ENCODE measurements at places on chromosomes 2 and 18.

DNA sequence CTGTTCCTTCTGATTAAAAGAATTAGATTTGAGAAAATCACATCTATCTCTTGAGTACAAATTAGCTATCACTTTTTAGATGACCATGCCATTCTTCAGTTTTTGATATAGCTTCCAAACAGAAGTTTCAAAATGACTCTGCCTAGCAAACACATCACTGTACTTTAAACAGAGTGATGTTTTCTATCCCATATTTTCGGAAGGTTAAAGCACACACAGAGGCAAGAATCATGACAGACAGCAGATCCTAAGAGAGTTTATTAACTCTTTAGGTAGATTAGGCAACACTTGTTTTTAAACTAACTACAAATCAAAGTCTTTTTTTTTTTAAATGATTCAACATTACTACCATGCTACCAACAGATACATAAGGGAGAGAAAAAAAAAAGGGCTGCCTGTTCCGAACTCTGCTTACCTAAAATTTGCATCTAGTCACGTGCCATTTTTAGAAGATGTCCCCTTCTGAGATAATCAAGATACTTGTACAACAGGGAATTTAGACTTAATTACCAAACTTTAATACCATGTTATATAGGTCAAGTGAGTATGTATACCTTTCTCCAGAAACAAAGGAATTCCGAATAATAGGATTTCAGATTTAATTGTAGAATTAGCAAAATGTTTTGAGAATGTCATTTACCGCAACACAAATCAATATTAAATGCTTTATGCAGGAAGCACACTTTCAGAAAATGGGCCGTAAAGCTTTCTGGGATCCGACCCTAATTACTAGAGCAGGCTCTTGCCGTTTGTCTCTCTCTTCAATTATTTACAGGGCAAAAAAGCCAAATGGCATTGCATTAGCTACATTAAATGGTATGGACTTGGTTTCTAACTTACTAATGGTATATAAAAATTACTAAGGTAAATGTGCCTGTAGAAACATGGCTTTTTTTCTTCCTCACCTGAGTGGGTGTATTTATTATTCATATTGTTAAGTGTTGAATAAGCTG, 2.6 kb downstream of the RBMS1 start:
- no peak for DNase-seq

GRCh38 chr18:39737869-39738268, 2172.3 kb upstream of the CELF4 start:
- DNase-seq: no peak

- DNase-seq: no peak
Measured at GRCh38 chr18:56716692-56717146, 65.6 kb downstream of the WDR7 start.

DNA sequence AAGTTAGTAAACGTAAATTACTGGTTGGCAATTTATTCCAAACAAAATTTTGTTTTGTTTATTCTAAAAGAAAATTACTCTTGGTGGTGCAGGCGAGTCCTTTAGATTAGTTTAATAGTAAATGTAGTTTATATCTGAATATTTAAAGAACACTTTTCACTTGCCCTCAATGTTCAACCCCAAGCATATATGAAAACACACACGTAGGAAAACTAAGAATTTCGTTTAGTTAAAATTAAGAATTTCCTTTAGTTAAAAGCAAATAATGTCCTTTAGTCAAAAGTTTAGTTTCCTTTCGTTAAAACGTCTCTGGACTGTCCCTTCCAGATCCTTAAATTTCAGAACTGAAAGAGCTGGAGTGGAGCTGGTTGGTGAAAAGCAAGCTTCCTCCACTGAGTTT, 19.1 kb upstream of the CYTIP start:
- no peak for DNase-seq

DNA sequence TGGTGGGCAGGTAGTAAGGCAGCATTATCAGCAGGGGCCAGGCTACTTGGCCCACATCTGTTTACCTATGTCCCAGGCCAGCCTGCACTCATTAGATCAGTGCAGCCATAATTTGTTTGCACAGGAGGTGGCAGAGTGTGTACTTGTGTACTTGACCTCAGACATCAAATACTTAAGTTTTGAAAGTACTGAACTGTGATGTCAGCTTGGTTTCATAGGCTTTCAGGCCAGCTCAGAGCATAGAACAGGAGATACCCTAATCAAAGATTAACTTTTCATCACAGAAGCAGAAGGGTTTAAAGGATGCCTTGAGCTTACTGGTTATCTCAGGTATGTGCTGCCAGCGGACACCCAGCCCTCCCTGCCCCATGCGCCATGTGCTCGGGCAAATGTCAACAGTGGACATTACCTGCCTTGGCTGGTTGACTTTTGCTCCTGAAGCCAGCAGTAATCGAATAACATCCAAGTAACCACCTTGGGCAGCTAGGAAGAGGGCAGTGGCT, 33.2 kb downstream of the ANKRD29 start:
- no peak for DNase-seq

DNA sequence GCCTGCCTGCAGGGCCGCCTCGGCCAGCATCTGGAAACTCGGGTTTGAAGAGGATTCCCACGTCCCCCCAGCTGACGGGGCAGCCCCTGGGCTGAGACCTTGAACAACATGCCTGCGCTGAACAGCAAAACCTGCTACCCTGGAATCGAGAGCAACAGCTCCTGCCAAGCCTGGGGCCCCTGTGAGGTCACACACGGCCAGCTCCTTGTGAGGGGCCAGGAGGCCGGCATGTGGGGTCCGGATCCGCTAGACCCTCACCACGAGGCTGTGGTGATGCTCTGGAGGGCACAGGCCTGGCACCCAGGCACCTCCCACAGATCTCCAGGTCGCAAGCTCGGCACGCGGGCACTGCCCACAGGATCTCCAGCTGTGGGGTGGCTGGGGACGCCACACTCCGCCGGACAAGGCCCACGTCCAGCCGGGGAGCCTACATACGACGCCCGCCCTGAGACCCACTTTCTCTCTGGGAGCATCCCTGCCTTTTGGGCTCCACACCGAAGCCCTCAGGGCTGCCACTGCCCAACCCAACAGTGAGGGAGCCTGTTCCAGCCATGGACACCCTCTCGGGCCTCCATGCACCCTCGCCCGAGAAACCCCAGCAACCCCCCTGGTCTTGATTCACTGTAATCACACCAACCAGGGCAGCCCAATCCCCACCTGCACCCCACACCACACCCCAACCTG, 34.1 kb downstream of the SLC66A2 start:
- DNase-seq: no peak

- DNase-seq: no peak
Measured at GRCh38 chr2:62526531-62527381, 20.8 kb upstream of the TMEM17 start.

DNA sequence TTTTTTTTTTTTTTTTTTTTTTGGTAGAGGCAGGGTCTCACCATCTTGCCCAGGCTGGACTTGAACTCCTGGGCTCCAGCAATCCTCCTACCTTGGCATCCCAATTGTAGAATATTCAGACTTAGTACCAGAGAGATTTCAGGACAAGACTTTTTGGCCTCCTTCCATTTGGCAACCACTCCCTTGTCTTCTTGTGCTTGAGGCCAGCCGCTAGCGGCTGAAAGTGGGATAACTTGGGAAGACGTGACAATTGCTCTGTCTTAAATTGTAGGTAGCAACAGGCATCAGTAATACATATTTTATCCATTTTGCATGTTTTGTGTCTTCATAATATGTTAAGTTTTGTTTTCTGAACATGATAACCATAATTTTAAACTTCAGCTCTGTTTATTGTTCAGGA, 53.3 kb upstream of the TTN start:
- no peak for DNase-seq

DNA sequence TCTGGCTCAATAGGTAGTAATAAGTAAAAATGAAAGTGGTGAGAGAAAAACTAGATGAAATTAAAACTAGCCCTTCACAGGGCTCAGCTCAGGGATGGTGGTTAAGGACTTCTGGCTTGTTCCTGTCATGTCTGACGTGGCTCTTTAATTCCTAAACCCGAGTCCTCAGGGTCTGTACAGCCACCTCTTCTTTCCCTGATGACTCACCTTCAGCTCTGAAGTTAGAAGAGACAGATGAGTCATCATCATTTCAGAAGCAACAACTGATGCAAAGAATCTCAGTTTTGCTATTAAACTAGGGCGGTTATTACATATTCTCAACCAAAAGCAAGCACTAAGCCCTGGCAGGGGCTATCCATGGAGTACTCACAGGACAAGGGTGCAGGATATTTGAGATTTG, 24.0 kb upstream of the ITGB6 start:
- DNase-seq: no peak

DNA sequence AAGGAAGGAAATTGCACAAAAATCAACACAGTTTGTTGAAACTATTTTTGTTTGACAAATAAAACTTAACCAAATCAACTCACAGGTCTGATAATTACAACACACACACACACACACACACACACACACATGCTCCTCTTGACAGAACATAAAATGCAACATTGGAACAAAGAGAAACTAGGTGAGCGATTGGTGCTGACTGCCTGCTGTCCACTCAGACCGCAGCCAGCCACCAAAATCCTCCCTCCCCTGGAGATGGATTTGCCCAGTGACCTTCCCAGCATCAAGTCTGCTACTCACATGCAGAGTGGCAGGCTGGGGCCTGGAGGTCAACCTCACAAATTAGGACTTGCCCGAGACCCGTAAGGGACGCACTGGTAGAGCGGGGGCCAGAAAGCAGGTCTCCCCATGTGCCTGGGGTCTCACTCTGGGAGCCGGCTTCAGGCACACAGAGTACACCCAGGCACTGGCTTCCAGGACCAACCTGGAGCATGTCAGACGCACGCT, 61.4 kb downstream of the DIPK1C start:
- DNase-seq: no peak

DNA sequence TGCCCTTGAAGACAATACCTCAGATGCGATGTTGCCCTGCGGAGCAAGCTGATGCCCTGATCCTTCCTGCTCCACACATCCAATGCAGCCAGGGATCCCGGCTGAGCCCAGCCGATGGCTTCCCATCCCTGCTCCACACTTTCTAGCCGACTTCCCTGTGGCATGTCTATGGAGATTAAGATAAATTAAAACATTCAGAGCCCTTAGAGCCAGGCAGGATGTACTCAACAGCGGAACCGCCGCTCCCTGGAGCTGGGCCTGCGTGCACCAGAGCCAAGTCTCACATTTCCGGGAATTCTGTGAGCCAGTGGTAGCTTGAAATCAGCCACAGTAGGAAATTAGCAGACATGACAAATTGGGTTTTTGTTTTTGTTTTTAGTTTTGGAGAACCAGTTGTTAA, 620.6 kb downstream of the GALR1 start:
- no peak for DNase-seq

DNA sequence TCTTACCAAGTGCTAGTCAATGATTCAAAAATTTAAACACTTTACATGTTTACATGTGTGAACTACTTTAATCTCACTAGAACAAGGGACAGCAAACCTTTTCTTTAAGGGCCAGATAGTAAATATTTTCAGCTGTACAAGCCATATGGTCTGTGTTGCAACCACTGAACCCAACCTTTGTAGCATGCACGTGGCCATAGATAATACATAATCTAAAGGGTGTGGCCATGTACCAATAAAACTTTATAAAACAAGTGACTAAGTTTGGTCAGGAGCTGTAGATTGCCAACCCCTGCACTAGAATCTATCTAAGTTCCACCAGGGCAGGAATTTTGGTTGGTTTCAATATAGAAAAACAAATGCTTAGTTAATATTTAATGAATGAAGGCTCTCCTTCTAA, 18.4 kb upstream of the SPRED2 start:
- no peak for DNase-seq

DNA sequence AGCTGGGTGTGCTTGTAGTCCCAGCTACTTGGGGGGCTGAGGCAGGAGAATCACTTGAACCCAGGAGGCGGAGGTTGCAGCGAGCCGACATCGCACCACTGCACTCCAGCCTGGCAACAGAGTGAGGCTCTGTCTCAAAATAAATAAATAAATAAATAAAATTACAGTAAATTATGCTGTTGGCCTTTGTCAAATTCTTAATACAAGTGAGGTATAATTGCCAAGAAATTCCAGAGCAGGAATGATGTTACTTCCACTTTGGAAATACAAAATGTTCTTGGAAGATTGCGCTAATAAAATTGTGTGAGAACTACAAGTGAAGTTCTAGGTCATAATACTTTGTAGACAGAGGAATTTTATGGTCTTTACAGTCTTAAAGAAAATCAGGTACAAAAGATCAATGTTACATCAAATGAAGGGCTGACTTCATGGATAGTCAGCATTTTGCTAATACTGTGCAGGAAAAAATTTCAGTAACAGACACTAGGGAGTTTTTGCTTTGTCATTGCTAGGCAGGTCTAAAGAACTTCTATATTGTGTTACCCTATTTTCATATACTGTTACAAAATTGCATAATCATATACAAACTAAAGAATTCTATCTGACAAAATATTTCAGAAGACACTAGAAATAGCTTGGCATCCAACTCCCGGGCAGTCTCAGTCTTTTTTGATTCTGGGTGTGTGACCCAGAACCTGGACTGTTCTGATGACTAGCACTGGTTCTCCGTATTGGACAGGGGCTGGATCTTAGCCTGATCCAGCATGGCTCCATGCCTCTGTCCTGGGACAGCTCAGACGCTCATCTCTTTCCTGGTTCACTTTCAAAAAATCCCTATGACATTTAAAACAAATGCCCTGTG, 76.0 kb upstream of the STK17B start:
- no peak for DNase-seq

GRCh38 chr2:208573569-208573968, 167.0 kb downstream of the PTH2R start:
- DNase-seq: no peak

- no peak for DNase-seq
Measured at GRCh38 chr18:54035927-54036326, 188.5 kb downstream of the MBD2 start.

DNA sequence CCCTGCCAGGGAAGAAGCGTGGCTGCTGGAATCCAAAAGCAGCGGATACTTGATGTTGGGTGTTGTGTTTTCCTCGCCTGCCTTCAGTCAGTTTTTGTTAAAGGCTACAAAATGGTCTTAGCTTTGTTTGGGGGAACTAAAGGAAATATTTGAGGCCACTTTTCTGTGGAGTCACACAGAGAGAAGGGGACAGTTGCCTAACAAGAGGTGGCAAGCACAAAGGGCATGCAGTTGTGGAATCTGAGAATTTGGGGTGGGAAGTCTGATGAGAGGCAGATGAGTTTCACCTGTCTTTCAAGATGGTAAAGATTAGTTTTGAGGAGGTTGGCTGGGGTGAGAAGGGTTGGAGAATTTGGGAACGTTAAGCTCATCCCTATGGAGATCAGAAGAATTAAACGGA, 2.9 kb downstream of the MALT1 start:
- DNase-seq: no peak

- DNase-seq: no peak
Measured at GRCh38 chr18:9825571-9826073, 60.2 kb upstream of the TXNDC2 start.

DNA sequence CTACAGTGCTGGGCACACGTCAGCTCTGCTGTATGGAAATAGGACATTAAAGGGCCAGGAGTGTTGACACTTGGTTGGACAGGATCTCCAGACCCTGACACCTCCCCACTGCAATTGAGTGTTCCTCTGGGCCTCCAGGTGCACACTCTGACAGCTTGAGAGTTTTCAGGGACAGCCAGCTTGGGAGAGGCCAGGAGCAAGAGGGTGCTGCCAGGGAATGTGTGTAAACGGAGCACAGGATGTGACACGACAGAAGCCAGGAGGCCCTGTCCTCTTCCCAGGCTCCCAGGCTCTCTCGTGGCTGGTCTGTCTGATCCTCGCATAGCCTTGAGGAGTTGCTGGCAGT, 318.1 kb upstream of the HS6ST1 start:
- DNase-seq: no peak

- DNase-seq: no peak
Measured at GRCh38 chr2:34332813-34333212, 733.7 kb upstream of the FAM98A start.

All from activated T-cell treated with anti-CD3 and anti-CD28 coated beads for 4 hours (primary cell).